ENCODE measurements at places on chromosomes 7 and 10. TPM values are rescaled to one million over a fixed set of nuclear protein-coding genes. Genes with fewer than 3 reads are reported as not detected.

GNGT1 gene
- not detected for total RNA-seq

PRLHR gene
- total RNA-seq: not detected

AKR1C1 gene
- 264 TPM for total RNA-seq

AIMP2 gene
- 45.8 TPM for total RNA-seq

DNAJB9 gene
- 28.2 TPM for total RNA-seq

SUFU gene
- total RNA-seq: 6.9 TPM

FXYD4 gene
- total RNA-seq: not detected

NKX1-2 gene
- not detected for total RNA-seq

DUSP5 gene
- 13.7 TPM for total RNA-seq

GIMAP7 gene
- 0.32 TPM for total RNA-seq

HOXA5 gene
- 8.1 TPM for total RNA-seq

C10orf71 gene
- total RNA-seq: under 0.01 TPM

CHRM2 gene
- total RNA-seq: not detected

NACAD gene
- 2.5 TPM for total RNA-seq

ASIC3 gene
- 0.13 TPM for total RNA-seq

PON1 gene
- total RNA-seq: under 0.01 TPM

SPDYE11 gene
- under 0.01 TPM for total RNA-seq

H2AZ2 gene
- total RNA-seq: 157 TPM

GRID1 gene
- total RNA-seq: not detected

TAS2R5 gene
- total RNA-seq: 2.6 TPM

PTF1A gene
- total RNA-seq: not detected

ITPRID1 gene
- not detected for total RNA-seq

DKK1 gene
- total RNA-seq: 90.9 TPM

CC2D2B gene
- 0.13 TPM for total RNA-seq

SYNPO2L gene
- not detected for total RNA-seq

STEAP4 gene
- total RNA-seq: 270 TPM

POLL gene
- 14.9 TPM for total RNA-seq

OR2A1 gene
- total RNA-seq: 0.39 TPM

PRKAR2B gene
- 2.4 TPM for total RNA-seq

BEND7 gene
- 12.0 TPM for total RNA-seq

POU6F2 gene
- total RNA-seq: not detected

C10orf95 gene
- total RNA-seq: not detected

EGR2 gene
- total RNA-seq: 0.86 TPM

MARCHF5 gene
- total RNA-seq: 19.5 TPM

Measured in articular chondrocyte of knee joint (primary cell).